ENCODE measurements at places on chromosomes 16 and 17.

GRCh38 chr17:5785867-5786509 is 201.7 kb upstream of the NLRP1 start:
- no peak for DNase-seq

DNA sequence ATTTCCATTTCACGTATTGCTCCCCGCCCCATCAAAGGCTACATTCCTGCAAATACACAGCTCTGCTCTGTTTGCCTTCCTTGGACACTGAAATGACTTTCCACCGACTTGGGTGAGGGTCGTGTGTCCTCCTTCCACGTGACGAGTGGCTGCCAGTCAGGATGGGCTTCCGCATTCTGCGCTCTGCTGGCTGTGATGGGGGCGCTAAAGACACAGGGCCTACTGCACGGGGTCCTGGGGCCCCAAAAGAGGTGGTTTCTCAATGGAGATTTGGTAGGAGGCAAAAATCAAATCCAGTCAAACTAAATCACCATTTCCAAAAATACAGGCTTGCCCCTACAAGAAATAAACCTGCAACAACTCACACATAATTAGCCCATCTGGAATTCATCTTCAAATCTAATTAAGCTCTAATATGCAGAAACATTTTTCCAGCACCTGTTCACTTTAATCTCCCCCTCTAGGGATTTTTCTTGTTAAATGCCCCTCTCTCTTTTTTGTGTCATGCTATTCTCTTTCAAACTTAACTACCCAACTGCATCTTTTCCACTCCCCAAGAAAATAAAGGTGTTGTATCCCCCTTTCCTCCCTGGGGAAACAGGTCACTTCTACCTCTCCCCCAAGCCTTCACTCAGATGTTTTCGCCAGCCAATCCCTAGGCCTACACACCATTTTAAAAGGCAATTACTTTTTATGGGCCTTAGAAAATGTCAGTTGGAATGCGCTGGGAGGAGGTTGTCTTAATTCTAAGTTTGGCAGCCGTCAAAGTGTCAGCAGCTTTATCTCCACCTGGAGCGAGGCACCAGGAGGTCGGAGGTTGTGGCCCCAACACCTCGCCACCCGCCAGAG is 21.9 kb upstream of the FAAP100 start:
- no peak for DNase-seq

DNA sequence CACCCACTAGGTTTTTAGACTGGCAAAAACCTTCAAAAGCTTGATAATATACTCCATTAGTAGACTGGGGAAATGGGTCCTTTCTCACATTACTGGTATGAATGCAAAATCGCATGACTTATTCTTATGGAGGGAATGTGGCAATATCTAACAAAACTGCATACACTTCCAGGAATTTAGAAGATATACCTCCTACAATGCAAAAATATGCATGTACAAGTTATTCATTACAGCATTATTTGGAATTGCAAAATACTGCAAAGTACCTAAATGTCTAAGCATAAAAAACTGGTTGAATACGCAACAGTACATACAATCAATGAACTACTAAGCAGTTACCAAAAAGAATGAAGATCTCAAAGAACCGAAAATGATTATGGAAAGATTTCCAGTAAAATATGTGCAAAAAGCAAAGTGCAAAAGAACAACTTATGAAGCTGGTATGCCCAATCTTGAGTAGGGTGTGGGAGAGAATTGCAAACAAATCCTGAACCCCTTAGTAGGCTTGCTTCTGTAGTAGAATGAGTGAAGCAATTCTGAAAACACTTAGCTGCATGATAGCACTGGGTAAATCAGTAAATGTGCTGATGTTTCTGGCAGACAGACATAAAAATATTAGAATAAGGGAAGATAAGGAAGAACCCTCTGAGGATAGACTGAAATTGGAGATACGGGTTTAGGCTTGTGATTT is 180.1 kb downstream of the PARN start:
- no peak for DNase-seq

DNA sequence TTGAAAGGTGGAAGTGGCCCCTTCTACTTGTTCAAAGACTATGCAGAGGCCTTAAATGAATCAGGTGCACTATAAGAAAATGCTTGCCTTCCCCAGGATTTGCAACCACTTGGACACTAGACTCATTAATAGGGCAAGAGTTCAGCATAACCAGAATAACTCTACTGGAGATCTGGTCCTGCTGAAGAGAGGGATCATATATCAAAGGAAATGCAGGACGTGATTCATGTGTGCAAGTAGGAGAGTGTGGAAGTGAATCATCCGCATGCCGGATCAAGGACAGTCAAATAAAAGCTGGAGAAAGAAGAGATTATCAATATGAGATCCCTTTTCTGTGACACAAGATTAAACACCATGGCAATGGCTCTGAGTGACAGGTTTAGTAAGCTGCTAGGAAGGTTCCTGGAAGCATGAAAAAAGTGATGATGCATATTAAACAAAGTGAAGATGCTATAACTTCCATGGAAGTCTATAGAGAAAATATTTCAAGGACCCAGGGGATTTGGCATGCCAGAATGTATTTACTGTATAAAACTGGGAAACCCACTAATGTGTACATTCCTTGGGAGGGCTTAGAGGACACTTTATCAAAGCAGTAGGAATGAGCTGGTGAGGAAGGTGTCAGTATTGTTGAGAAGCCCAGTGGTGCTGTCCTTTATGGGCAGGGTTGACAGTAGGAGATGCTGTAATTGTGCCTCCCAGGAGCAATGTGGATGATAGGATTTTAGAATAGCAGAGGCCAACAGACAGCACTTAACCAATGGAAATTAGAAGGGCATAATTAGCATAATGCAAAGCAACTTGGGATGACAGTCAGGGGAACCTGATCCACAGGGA is 133.1 kb downstream of the ABCA8 start:
- no peak for DNase-seq

All from T-helper 2 cell (primary cell).